D721Med (cell line): ENCODE measurements at places on chromosomes 1 and 21.

DNA sequence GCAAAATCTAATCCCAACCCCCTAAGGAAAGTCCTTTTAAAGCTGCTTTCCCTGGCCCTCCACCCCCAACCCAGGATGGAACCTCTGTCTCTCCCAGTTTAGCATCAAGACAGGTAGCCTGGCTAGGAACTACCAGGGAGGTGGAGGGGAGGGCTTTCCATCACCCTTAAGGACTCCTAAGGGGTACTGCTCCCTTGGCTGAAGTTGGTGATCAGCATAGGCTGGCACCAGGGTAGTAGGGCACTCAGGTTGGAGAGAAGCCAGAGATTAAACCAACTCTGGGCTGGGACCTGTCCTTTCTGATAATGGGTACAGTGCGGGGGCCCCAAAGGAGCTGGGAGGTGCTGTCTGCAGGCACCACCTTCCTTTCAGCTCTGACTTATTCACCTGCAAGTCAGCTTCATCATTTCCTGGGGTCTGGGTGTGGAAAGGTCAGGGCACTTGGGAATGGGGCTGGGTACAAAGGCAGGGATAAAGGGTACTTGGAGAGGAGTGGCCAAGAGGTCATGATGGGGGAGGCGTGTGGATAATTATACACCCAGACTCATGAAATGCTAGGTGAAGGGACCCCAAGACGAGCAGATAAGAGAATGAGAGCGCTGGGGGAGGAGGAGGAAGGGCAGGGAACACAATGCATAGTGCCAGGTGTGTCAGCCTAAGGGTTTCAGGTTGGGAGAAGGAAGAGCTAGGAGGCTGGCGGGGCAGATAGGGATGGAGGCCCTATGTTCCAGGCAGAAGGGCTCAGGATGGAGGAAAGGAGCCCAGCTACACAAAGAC is 1.2 kb downstream of the ARHGEF2 start:
- DNase-seq, result no peak

DNA sequence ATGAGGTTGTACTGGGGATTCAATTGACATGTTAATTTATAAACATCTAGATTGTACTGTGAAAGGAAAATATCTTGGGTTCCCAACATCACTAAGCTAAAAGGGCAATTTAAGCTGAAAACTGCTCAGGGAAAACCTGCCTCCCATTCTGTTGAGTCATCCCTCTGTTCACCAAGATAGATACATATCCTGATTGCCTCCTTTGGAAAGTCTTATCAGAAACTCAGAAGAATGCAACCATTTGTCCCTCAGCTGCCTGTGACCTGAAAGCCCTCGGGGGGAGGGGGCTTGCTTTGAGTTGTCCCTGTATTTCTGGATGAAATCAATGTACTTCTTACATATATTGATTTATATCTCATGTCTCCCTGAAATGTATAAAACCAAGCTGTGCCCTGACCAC is 187.0 kb upstream of the ETV3 start:
- no peak for DNase-seq

- DNase-seq, result no peak
Observed at GRCh38 chr1:61441723-61442262, 283.1 kb downstream of the TM2D1 start.

GRCh38 chr1:183674339-183674738 is 21.2 kb upstream of the APOBEC4 start:
- DNase-seq, result no peak

DNA sequence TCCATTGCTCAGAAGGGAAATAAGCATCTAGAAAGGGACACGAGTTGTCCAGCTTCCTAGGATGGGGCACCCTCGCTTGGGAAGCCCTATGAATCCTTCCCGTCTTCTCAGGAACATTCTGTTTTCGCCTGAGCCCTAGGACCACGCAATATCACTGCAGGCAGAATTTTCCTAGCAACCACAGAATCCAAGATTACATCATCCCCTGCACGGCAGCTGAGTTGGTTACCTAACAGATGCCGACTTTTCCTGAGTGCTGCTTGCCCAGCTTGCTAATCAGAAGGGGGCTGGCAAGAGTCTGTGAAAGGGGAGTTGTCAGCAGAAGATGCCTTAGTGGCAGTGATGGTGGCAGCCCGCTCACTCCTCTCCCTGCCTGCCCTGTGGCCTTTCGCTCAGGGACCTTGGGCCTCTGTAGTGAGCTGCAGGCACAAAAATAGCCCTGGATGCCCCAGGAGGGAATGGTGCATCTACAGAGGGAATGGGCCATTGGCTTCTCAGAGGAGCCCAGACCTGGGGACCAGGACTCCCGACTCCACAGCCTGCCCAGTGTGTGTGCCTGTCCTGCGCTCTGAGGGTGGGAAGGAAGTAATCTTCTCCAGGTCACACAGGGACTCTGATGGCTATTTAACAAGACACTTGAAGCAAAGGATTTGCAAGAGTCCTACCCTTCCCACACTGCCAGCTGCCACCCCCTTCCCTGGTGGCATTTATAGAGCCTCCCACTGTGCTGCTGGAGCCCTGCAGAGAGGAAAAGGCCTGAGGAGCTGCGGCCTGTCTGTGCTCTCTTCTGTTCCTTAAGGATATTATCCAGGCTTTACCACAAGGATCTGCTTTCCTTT is 28.9 kb upstream of the CLSTN1 start:
- peak; percentile 36 for DNase-seq

GRCh38 chr1:116485071-116485735 is 85.6 kb downstream of the CD58 start:
- peak; percentile 61 for DNase-seq

- no peak for DNase-seq
Observed at GRCh38 chr1:88210103-88210787, 473.8 kb upstream of the PKN2 start.

DNA sequence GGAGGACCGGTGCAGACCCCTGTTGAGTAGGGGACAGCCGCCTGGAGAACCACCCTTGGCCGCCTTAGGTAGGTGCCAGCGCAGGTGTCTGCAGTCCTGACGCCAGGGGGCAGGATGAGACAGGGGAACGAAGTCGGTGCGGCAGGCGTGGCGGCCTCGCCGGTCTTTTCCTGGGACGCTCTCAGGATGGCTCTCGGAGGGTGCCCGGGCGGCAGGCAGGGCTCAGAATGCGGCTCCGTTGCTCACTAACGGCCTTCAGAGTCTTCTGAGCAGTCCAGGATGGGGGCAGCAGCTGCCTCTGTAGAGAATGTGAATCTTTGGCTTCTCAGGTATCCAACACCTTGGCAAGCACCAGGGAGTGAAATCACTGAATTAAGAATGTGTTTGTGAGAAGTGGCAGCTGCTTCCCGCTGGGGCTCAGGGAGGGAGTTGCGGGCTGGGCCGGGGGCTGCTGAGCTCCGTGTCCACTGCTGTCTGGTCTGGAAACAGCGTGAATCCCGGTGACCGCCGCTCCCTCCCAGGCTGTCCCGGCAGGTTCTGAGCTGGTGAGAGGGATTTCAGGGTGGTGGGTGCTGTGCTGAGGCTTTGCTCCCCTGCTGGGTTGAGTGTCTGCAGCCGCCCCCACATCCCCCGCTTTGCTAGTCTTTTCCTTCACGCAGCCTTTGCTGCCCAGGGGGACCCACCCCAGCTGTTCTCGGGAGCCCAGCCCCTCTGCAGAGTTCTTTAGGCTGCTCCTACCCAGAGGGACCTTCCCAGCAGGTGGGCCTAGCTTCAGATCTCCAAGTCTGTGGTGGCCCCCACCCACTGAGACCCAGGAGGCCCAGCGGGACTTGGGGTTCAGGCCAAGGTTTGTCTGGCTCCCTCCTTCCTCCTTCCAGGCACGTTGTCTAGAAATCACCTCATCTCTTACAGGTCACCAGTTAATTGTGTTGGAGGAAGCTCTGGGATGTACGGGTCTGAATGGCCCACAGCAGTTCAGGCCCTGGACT is 11.1 kb upstream of the C1orf174 start:
- DNase-seq, result peak; percentile 70

- DNase-seq, result no peak
Observed at GRCh38 chr21:39346671-39347331, 2.1 kb downstream of the HMGN1 start.

DNA sequence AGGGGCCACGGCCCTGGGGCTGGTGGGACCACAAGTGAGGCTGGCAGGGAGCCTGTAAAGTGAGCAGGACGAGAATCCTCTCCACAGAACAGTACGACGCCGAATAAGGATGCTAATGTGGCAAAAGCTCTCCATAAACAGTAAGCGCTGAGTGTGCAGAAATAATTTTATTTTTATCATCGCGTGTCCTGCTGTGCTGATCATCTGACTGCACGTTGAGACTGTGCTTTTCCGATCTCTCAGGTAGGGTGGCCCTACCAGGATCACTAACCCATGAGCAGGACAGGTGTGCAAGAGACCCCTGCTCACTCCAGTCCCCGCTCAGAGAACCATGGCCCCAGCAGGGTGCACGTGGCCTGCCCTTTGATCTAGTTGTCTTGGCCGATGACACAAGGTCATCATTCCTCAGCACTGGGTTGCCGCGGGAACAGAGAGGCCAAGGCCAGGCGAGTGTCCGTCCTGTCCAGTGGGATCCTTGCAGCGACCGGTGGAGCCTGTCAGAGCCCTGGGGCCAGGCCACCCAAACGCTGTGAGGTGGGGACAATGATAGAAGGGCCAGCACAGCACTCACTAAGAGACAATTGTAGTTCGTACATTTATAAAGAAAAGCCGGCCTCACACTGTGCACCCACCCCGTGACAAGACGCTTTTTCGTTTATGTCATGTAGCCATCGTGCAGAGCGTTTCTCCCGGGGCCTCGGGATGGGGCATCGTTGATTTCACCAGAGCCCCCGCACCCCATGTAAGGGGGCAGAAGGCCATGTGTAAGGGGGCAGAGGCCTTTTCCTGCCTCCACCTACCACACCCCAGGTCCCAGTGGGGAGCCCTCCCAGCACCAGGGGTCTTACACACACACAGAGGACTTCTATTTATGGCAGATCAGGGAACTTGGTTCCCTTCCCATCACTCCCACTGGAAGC is 52.7 kb upstream of the ADARB1 start:
- DNase-seq, result no peak

DNA sequence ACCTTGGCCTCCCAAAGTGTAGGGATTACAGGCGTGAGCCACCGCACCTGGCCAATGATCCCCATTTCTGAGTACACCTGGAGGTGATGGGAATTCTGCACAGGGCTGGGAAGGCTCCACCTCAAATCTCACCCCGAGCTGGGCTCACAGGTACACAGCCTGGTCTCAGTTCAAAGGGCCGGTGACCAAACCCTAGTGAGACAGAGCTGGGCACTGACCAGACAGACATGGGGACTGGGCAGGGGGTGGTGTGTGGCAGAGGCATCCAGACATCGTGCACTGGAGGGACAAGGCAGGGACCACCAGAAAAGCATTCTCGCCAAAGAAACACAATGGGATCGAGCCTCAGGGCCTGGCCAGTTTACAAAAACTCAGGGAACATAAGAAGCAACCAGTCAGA is 17.2 kb downstream of the LSS start:
- DNase-seq, result no peak

DNA sequence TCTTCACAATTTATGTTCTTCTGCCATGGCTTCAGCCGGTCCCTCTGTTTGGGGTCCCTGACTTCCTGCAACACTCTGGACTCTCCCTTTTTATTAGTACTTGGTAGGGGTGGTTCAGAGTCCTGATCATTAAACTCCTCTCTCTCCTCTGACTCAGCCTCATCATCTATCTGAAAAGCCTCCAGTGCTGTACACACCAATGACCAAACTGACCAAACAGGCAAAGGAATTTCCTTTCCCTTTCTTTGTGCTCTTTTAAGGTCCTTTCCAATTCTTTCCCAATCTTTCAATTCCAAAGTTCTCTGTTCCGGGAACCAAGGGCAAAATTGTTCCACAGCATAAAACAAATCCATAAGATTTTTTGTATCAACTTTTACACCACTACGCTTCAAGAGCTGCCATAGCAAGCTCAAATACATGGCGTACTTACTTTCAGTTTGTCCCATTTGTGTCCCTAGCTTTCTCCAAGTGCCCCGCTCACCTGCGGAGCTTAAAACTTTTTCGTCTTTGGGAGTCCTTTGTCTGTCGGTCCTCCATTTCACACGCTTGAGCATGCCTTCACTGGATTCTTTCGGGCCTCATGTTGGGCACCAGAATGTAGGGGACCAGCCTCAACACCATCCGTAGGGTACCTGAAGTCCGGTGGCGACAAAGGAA is 9.6 kb downstream of the DAP3 start:
- no peak for DNase-seq

DNA sequence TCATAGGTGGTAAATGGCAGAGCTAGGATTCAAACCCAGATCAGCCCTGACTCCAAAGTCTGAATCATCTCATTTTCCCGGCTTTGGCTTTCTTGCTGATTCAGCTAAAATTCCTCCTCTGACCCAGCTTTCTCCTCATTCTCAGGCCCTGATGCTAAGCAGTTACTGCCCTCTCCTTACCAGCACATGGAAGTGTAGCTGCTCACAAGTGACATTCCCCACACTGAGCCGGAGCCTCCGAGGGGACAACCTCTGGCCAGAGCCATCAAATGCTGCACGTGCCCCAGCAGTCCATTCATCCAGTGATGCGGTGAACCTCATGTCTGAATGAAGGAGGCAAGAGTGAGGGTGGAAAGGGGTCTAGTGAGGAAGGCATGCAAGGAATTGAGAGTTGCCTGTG is 11.1 kb downstream of the ITGA10 start:
- DNase-seq, result no peak

GRCh38 chr1:201142011-201142848 is 12.0 kb downstream of the TMEM9 start:
- no peak for DNase-seq

- DNase-seq, result no peak
Observed at GRCh38 chr1:36123356-36123755, 1.7 kb downstream of the COL8A2 start.

DNA sequence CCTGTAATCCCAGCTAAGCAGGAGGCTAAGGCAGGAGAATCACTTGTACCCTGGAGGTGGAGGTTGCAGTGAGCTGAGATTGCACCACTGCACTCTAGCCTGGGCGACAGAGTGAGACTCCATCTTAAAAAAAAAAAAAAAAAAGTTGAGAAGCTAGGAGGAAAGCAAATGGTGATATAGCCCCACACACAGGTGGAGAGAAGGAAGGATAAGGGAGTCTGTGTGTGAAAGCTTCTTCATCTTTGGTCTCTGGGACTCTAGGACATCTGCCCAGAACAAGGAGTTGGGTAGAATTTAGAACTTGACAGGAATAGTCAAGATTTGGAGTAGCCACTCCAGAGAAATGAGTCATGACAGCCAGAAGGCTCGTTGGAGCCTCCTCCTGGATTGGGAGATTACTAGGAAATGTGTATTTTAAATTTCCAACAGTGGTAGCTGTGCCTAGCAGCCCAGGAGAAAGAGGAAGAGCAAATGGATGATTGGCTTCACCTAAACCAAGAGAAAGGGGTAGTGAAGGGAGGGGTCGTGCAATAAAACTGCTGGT is 19.9 kb downstream of the NPL start:
- DNase-seq, result no peak

- no peak for DNase-seq
Observed at GRCh38 chr1:80158771-80159170, 1152.2 kb upstream of the ADGRL4 start.
